ENCODE measurements at places on chromosomes 13 and 19.

- H3K4me1 ChIP-seq, result no peaks in the 10 kb centered on the region
- no peaks in the 10 kb centered on the region for H3K36me3 ChIP-seq
- H3K4me3 ChIP-seq, result no peak overlapping the region
These were observed 1658.6 kb upstream of the MIR17HG start for GRCh38 chr13:89688918-89689317.

DNA sequence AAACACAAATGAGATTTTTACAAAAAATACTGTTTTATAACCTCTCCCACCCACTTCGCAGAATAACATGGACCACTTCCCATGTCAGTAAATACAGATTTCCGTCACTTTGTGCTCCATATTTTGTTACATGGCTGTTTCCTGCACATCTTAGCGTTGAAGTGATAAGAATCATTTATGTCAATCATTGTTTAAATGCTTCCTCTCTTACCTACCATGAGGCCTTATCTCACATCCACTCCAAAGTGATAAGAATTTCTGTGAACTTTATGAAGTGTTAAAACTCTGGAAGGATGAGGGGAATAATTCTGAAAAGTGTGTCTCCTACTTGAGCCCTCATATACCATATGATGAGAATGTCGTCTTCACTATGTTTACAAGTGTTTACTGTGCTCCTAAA, 36.6 kb upstream of the IL17D start:
- H3K27me3 ChIP-seq, result no peaks in the 10 kb centered on the region
- no peak for DNase-seq
- no peak overlapping the region for H3K4me3 ChIP-seq
- no peaks in the 10 kb centered on the region for H3K36me3 ChIP-seq

- H3K27me3 ChIP-seq, result peaks cover 38% of the 10 kb centered on the region
- H3K27ac ChIP-seq, result no peak overlapping the region
- no peaks in the 10 kb centered on the region for H3K36me3 ChIP-seq
- H3K4me3 ChIP-seq, result no peak overlapping the region
- DNase-seq, result no peak
- H3K4me1 ChIP-seq, result peaks cover 14% of the 10 kb centered on the region
These were observed 1.1 kb upstream of the DLL3 start for GRCh38 chr19:39497701-39497995.

DNA sequence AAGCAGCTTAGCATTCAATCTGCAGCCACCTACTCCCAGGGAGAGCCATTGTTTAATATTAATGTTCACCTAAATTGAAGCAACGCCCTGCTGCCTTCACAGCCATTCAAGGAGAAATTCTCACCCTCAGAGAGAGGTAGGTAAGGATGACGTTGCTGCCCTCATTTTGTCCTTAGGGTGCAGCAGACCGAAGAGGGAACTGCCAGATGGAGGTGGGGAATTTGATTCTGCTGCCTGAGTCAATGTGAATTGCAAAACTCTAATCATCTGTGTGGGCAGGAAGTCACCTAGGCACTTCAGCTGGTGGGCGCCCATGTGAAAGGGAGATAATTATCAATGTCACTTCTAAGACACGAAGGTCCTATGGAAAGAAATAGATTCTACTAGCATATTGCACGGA, 503.4 kb downstream of the TBC1D4 start:
- no peak for DNase-seq
- no peaks in the 10 kb centered on the region for H3K4me1 ChIP-seq
- no peak overlapping the region for H3K27ac ChIP-seq
- no peaks in the 10 kb centered on the region for H3K36me3 ChIP-seq
- H3K27me3 ChIP-seq, result peaks cover 8% of the 10 kb centered on the region

DNA sequence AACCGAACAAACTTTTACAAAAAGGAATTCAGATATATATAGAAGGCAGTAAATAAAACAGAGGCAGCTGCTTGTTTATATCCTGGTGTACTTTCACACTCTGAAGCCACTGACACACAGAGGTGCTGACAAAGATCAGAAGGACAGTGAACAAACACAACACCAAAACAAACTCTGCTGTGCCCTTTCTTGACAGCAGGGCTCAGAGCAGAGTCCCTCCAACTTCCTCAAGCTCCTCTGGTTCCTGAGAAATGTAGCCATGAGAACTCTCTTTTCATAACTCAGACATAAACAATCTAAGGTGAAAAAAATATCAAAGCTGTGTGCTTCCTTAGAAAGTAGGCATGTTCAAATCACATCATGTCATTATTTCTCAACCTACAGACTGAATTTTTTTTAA, 1052.8 kb upstream of the SPRY2 start:
- H3K4me3 ChIP-seq, result no peak overlapping the region
- no peaks in the 10 kb centered on the region for H3K27me3 ChIP-seq
- no peaks in the 10 kb centered on the region for H3K4me1 ChIP-seq
- no peak for DNase-seq

GRCh38 chr13:22143671-22144070, 472.8 kb downstream of the FGF9 start:
- no peaks in the 10 kb centered on the region for H3K36me3 ChIP-seq
- H3K27me3 ChIP-seq, result peaks cover 2% of the 10 kb centered on the region
- no peak for DNase-seq
- H3K4me1 ChIP-seq, result peaks cover 21% of the 10 kb centered on the region
- H3K4me3 ChIP-seq, result no peak overlapping the region

DNA sequence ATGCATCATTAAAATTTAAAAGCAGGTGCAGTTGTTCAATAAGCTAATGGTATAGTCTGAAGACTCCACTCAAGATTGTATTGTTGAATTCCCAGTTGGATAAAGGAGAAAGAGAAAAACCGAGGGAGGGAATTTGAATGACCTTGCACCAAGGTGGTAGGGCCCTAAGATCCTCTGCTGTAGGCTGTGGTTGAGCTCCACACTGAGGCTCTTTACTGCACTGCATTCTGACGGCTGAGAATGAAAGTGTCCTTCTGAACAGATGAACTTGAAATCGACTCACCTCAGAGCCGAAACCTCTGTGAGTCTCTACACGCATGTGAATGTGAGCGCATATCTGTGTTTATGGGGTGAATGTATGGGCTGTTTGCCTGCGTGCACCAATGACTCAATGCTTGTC, 388.9 kb upstream of the DACH1 start:
- peak; percentile 1 for DNase-seq
- H3K4me1 ChIP-seq, result no peaks in the 10 kb centered on the region
- H3K36me3 ChIP-seq, result no peaks in the 10 kb centered on the region
- H3K27me3 ChIP-seq, result no peaks in the 10 kb centered on the region
- no peak overlapping the region for H3K27ac ChIP-seq

DNA sequence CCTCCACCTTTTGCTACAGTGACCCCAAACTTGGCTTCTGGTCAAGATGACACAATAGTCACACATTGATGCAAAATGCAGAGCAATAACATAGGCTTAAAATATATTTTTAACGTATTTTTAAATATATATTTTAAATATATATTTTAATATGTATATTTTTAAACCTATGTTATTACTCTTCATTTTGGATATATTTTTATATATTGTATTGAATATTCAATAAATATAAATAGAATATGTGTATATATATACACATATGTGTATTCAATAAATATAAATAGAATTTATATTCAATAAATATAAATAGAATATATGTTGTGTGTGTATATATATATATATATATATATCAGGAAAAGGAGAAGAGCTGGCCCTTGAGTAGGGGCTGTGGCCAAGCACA, 115.6 kb downstream of the POU4F1 start:
- H3K27me3 ChIP-seq, result peaks cover 1% of the 10 kb centered on the region
- H3K4me3 ChIP-seq, result no peak overlapping the region
- no peak for DNase-seq
- no peaks in the 10 kb centered on the region for H3K4me1 ChIP-seq
- no peaks in the 10 kb centered on the region for H3K36me3 ChIP-seq
- H3K27ac ChIP-seq, result no peak overlapping the region

GRCh38 chr13:113902986-113903775, 39.3 kb upstream of the GAS6 start:
- DNase-seq, result no peak
- H3K36me3 ChIP-seq, result no peaks in the 10 kb centered on the region
- no peak overlapping the region for H3K4me3 ChIP-seq
- no peak overlapping the region for H3K27ac ChIP-seq

- no peaks in the 10 kb centered on the region for H3K4me1 ChIP-seq
- no peak overlapping the region for H3K4me3 ChIP-seq
- H3K27me3 ChIP-seq, result peaks cover 4% of the 10 kb centered on the region
- no peak for DNase-seq
- H3K36me3 ChIP-seq, result no peaks in the 10 kb centered on the region
- H3K27ac ChIP-seq, result no peak overlapping the region
These were observed 55.9 kb downstream of the ERCC5 start for GRCh38 chr13:102901615-102902305.

DNA sequence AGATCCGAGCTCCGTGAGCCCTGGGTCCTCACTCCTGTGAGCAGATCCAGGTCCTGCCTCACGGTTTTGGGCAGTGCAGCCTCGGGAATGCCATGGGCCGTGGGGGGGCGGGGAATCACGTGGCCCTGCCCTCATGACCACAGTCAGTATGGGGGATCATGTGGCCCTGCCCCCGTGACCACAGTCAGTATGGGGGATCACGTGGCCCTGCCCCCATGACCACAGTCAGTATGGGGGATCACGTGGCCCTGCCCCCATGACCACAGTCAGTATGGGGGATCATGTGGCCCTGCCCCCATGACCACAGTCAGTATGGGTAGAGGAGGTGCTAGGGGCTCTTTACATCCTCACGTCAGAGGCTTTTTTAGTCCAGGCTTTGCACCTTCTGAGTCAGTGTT, 64.3 kb upstream of the F7 start:
- DNase-seq, result no peak
- H3K27me3 ChIP-seq, result no peaks in the 10 kb centered on the region
- H3K4me3 ChIP-seq, result no peak overlapping the region
- no peaks in the 10 kb centered on the region for H3K4me1 ChIP-seq

DNA sequence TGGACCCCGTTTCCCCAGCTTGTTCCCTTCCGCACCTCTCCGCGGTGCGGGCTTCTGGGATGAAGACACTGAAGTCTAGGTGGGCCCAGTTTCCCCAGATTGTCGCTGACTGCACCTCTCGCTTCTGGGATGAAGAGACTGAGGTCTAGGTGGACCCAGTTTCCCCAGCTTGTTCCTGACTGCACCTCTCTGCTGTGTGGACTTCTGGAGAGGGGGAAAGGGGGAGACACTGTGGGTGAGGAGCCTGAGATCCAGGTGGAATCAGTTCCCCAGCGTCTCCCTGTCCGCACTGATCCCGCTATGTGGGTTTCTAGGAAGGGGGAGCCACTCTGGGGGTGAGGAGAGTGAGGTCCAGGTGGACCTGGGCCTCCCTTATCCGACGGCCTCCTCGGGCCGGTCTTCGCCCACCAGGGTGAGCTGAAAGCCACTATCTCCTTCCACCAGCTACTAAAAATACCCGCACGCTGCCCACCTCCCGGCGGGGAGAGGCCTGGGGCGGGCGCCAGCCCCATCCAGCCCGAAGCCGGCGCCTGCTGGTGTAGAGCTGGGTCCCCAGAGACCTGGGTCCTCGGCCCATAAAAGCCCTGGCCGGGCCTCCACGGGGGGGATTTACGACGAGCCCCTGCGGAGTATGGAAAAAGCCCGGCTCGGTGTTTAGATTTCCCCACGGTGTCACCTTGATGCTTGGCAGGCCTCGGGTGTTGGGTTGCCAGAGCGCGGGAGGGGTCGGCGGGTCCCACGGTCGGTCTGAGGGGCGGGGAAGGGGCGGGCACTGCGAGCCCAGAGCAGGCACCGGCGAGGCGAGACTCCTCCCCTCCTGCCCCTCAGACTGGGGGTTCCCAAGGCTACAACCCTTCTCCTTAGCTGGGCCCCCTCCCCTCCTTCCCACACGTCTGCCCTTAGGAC, 10.6 kb downstream of the FUT6 start:
- peak; percentile 68 for DNase-seq
- peak overlapping the region; percentile 95 for H3K27ac ChIP-seq
- peak overlapping the region; percentile 89 for H3K4me3 ChIP-seq
- no peaks in the 10 kb centered on the region for H3K27me3 ChIP-seq
- peaks cover 7% of the 10 kb centered on the region for H3K4me1 ChIP-seq
- H3K36me3 ChIP-seq, result no peaks in the 10 kb centered on the region

- no peak for DNase-seq
- no peak overlapping the region for H3K27ac ChIP-seq
- no peaks in the 10 kb centered on the region for H3K4me1 ChIP-seq
- H3K36me3 ChIP-seq, result peaks cover 39% of the 10 kb centered on the region
These were observed 43.8 kb downstream of the PEPD start for GRCh38 chr19:33477781-33478180.

GRCh38 chr13:57450356-57450755, 181.2 kb upstream of the PCDH17 start:
- no peak overlapping the region for H3K27ac ChIP-seq
- no peaks in the 10 kb centered on the region for H3K27me3 ChIP-seq
- no peaks in the 10 kb centered on the region for H3K4me1 ChIP-seq
- no peak for DNase-seq

All from activated CD8-positive, alpha-beta T cell treated with anti-CD3 and anti-CD28 coated beads for 36 hours (primary cell).